ENCODE measurements at places on chromosomes 12 and 14. TPM values are rescaled to one million over a fixed set of nuclear protein-coding genes. Genes with fewer than 3 reads are reported as not detected.

The TTC6 gene
- total RNA-seq, result 0.59 TPM

The FAIM2 gene
- not detected for total RNA-seq

The KICS2 gene
- total RNA-seq, result 12.5 TPM

The CCDC63 gene
- total RNA-seq, result 0.67 TPM

The LPAR5 gene
- not detected for total RNA-seq

The SIX6 gene
- total RNA-seq, result 0.07 TPM

The KLHL33 gene
- total RNA-seq, result not detected

The TRAF3 gene
- 5.5 TPM for total RNA-seq

The OS9 gene
- total RNA-seq, result 65.5 TPM

The BIN2 gene
- total RNA-seq, result not detected

The C1S gene
- total RNA-seq, result 4.8 TPM

The GLS2 gene
- 2.2 TPM for total RNA-seq

The REP15 gene
- 0.35 TPM for total RNA-seq

DNA sequence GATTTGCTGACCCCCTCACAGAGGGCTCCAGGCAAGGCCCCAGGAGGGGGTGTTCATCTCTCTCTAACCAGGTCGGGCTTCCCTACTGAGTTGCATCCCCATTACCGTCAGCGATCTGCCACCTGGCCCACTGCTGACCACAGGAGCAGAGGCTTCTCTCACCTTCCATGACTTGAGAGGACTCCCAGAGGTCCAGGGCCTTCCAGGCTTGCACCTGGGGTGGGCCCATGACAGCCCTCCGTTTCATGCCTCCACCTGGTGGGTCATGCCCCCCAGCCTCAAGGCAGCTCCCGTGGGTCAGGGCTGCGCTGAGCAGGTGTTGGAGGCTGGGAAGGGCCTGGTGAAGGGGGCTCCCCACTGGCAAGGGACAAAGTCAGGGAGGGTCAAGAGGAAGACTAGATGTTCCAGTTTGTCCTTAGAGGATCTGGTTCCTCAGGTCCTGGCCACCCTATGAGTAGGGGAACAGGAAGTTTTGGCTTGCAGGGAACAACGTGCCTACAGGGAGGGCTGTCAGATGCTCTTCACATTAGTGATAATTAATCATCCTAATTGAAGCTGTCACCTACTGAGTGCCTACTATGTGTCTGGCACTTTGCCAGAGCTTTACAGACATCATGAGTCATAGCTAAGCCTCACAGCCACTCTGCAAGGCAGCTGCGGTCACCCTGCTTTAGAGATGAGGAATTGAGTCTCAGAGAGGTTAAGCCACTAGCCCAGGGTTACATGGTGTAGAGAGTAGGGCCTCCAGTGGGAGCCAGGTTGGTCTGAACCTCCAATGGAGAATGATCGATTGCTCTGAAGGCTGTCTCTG lies 13.8 kb downstream of the NFKBIA start:
- DNase-seq, result no peak

- peak; percentile 32 for DNase-seq
Measured at GRCh38 chr14:53346988-53347387, 193.9 kb upstream of the DDHD1 start.

GRCh38 chr12:97639702-97640101 lies 177.1 kb downstream of the RMST start:
- no peak for DNase-seq

- DNase-seq, result no peak
Measured at GRCh38 chr12:99914206-99914605, 70.5 kb downstream of the ANKS1B start.

DNA sequence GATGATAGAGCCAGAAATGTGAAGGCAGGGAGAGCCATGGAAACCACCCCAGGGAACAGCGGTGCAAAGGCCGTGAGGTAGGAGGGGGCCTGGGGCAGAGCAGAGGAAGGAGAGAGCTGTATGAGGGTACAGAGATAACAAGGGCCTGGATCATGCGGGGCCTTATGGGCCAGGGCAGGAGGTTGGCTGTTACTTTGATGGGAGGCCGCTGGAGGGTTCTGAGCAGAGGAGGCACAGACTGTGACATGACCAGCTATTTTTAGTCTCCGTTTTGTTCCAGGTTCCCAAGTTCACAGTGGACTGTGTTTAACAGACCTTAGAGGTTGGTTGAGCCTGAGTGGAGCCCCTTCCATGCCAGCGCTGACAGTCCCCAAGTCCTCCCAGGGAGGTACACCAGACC lies 118.6 kb downstream of the GCH1 start:
- no peak for DNase-seq

GRCh38 chr12:53048033-53048779 lies 1.7 kb upstream of the TNS2 start:
- DNase-seq, result peak; percentile 59

GRCh38 chr12:122987086-122987951 lies 6.8 kb downstream of the ARL6IP4 start:
- DNase-seq, result no peak

- DNase-seq, result no peak
Measured at GRCh38 chr12:125604976-125605375, 539.7 kb downstream of the AACS start.

- no peak for DNase-seq
Measured at GRCh38 chr14:34056046-34056445, 105.2 kb upstream of the EGLN3 start.

DNA sequence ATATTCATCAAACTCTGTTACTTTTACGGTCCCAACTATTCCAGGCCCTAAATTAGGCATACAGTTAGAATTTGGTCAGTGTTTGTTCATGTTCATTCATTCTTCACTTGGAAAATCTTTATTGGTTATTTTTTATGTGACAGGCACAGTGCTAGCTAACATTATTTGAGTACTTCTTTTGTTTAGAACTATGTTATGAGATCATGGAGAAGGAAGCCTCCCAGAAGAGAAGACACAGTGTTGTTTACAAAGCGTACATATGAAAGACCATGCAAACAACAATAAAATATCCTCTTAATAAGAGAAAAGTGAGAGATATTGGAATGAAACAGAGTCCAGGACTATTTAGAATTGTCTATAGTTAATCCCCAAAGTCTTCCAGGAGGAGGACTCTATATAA lies 399.2 kb downstream of the LRIG3 start:
- DNase-seq, result no peak

- DNase-seq, result no peak
Measured at GRCh38 chr12:94165670-94166364, 17.4 kb downstream of the PLXNC1 start.

DNA sequence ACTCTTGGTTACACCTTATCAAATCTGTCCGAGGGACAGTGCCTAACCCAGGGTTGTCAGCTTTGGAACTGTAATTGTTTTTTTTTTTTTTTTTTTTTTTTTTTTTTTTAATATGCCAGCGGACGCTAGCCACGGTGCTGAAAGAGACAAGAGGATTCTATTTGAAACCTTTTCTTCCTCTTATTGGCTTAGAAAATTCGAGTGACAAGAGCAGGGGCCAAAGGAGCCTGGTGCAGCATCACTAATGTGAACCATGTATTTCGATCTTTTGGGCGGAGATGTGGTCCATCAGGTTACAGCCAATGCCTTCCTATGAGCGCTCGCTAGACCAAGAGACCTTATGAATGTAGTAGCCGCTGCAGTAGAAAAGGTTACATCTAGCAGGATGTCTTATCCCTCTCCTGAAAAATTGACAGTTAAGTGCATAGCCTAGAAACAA lies 922 bp downstream of the PTPRR start:
- peak; percentile 58 for DNase-seq

- no peak for DNase-seq
Measured at GRCh38 chr12:78241446-78241845, 410.8 kb downstream of the NAV3 start.

- DNase-seq, result no peak
Measured at GRCh38 chr12:2689393-2689792, 105.4 kb upstream of the FKBP4 start.

- no peak for DNase-seq
Measured at GRCh38 chr12:69466867-69467266, 3.3 kb upstream of the FRS2 start.

DNA sequence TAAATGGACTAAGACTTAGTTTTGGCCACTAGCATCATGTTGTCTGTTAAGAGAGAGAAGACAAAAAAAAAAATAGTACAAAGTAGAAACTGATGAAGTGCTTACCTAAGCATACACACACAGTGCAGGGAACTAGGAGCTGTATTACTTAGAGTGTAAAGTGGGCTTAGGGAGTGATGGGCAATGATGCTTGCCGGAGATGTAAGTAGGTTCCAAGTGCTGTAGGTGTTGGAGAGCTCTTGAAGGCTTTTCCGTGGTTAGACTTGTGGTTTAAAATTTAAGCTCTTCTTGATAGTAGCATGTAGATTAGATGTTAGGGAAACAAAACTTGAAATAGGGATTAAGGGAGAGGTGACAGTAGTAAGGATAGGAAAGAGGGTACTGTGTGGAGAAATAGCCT lies 34.7 kb downstream of the MIA2 start:
- DNase-seq, result no peak

GRCh38 chr14:20305265-20306078 lies at the start of gene TTC5:
TSS of gene TTC5 (minus strand) at chr14:20305951. CDS start at chr14:20305937, 14 bp downstream.
- DNase-seq, result peak; percentile 88

- DNase-seq, result peak; percentile 73
Measured at GRCh38 chr14:101781240-101782061, 19.9 kb downstream of the PPP2R5C start.

- DNase-seq, result no peak
Measured at GRCh38 chr14:61130512-61131260, 149.6 kb downstream of the SLC38A6 start.

GRCh38 chr12:22533155-22533554 lies 11.2 kb downstream of the C2CD5 start:
- DNase-seq, result no peak

DNA sequence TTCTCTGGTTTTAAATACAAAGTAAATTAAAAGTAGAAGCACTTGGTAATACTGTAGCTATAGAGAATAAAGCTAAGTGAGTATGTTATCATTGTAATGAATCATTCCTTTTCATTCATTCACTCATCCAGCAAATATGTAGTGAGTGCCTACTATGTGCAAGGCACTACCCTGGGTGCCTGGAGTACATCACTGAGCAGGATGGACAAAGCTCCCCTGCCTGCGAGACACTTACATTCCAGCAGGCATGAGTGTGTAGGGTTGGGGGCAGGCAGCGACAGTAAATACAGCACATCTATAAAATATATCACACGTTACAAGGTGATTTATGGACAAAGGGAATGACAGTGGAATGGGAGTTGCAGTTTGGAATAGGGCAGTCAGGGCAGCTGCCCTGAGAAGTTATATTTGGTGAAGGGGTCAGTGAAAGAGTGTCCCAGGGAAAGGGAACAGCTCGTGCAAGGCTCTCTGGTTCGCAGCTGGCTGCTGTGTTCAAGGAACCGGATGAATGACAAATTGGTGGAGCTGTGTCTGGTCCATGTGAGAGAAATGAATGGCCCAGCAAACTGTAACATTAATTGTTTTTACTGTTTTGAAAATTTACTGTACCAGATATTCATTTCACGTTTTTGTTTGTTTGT lies 159.6 kb downstream of the CRADD start:
- DNase-seq, result no peak

DNA sequence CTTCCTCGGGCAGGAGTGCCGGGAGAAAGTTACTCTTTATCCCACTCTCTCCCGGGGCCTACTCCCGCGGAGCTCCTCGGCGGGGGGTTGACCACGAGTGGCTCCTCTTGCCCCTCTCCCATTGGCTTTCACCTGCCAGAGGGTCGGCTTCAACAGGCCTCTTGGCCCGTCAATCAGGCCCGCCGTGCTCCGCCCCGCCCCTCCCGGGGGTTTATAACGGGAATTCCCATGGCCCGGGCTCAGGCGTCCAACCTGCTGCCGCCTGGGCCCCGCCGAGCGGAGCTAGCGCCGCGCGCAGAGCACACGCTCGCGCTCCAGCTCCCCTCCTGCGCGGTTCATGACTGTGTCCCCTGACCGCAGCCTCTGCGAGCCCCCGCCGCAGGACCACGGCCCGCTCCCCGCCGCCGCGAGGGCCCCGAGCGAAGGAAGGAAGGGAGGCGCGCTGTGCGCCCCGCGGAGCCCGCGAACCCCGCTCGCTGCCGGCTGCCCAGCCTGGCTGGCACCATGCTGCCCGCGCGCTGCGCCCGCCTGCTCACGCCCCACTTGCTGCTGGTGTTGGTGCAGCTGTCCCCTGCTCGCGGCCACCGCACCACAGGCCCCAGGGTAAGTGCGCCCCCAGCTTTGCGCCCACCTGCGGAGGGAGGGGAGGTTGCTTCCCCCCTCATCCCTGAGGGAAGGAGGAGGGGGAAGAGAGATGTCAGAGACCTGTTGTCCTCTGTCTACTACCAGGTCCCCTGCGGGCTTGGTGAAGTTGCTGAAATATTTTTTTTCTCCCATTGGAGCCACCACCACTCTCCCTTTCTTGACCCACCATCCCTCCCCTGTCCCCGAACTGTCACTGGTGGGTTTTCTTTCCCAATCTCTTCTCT lies at the start of gene SMOC1:
Gene SMOC1, plus strand, starts transcription at position 242 of the 869 bp plus-strand sequence. Its CDS starts 263 bp downstream, at position 505.
- peak; percentile 97 for DNase-seq

- DNase-seq, result no peak
Measured at GRCh38 chr12:101671833-101672232, 25.6 kb upstream of the CHPT1 start.

GRCh38 chr14:98501836-98502235 lies 770.2 kb downstream of the BCL11B start:
- no peak for DNase-seq

GRCh38 chr12:52086944-52087835 lies 7.7 kb downstream of the SMIM41 start:
- DNase-seq, result peak; percentile 69

DNA sequence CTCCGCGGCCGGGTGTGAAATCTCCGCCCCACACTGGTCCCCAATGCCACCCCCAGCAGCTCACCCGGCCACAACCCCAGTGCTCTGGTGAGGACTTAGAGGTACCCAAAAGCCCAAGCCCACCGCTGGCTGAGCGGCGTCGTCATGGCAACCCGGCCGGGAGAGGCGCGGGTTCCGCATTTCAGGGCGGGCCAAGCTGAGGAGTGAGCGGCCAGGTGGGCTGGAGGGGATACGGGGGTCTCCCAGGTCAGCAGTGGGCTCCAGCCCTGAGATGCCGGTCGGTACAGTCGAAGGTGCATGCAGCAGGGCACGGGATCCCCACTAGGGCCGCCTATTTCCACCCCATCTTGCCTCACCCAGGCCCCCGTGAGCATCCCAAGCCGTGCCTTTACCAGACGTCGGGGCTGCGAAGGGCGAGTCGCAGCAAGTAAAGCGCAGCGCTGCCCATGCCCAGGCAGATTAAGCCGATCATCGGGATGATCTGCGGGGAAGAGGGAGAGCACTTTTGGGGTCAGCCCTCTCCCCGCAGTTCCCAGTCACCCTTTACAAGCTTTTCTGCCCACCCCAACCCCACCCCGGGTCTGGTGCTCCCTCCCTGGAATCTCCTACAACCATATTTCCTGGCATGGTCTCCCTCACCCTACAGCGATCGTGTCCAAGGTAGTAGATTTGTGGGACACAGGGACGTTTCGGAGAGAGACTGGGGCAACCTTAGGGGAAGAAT lies 6.9 kb downstream of the SHMT2 start:
- DNase-seq, result peak; percentile 85

Measured in H7 (cell line).